ENCODE measurements at places on chromosomes 3 and 15.

- DNase-seq, result no peak
Observed at GRCh38 chr15:52288051-52288942, 7.3 kb downstream of the MYO5C start.

GRCh38 chr3:126983653-126984390, 907 bp downstream of the PLXNA1 start:
- DNase-seq, result no peak

GRCh38 chr3:101890716-101891115, 41.4 kb downstream of the NFKBIZ start:
- peak; percentile 53 for DNase-seq

DNA sequence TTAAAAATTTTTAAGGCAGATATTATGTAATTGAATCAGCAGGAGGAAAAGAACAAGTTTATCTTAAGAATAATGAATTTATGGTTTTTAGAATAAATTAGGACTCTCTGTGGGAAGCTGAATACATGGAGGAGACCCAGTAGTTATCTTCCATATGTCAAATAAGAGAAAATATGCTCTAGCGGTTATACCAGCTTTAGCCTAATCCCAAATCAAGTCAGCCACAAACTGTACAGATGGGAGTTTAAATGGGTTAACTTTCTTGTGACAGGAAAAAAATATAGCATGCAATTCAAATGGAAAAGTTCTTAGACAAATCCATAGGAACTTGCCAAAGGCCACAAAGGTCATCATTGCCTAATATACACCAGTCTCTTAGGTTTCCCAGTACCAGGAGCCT, 84.3 kb downstream of the TTBK2 start:
- DNase-seq, result no peak

DNA sequence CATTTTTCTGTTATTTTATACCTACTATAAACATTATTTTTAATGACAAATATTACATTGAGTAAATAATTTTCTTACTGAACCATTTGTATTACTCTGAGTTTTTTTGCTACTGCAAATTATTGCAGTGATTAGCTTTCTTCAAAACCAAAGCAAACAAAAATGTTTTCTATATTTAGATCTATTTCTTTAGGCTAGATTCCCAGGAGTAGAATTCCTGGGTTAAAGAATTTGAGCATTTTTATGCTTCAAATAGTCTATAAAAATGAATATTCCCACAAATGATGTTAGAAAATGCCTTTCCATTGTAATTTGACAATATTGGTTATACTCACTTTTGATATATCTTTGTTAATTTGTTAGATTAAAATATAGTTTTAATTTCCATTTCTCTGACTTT, 76.8 kb downstream of the LEKR1 start:
- DNase-seq, result no peak

- DNase-seq, result no peak
Observed at GRCh38 chr3:188060840-188061544, 93.0 kb upstream of the LPP start.

DNA sequence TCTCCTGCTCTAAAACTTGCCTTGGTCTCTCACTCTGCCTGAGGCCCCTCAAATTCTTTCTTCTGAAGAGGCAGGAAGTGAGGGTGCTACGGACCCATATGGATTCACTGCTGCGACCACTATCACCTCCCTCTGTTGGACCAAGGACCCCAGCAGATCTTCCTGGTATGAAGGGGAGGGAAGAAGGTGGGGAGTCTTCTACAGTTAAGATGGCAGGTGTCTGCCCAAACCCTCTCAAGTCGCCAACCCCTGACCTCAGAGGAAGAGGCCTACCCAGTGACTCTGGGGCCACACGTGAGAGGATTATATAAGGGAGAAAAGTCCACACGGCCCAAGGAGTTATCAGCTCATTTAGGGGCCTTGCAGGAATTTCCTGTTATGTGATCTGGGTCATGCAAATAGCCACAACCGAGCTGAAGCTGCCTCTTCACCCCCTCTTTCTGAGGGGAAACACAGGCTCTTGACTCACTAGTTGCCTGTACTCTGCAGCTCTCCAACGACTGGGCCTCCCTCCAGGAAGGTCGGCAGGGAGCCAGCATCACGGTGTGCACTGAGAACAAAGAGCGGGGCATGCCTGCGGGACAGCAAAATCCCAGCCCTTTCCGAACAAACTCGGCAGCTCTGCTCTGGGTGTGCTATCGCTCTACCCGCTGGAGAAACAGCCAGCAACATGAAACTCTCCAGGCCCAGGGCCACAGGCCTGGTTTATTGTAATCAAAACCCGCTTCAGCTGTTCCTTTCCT, 116.0 kb downstream of the XXYLT1 start:
- DNase-seq, result no peak

DNA sequence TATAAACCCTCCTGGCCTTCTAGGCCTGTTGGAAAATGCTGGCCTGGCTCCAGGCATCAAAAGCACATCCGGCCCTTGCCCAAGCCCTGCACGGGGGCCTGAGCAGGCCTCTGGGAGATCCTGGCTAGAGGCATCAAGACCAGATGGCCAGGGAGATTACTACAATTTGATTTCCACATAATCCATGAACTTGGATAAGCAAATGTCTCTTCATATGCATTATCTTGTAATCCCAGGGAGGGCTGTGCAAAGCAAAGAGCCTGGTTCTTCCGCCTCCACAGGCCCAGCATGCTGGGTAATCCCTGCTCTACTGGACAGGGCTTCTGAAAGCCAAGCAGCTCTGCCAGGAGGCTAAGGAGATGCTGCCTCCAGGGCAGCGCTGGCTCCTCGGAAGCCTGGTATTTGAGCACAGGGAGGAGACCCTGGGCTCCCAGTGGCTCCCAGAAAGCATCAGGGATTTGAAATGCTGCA, 18.2 kb downstream of the MRPL46 start:
- DNase-seq, result no peak

GRCh38 chr3:6928064-6928463, 67.1 kb downstream of the GRM7 start:
- no peak for DNase-seq

DNA sequence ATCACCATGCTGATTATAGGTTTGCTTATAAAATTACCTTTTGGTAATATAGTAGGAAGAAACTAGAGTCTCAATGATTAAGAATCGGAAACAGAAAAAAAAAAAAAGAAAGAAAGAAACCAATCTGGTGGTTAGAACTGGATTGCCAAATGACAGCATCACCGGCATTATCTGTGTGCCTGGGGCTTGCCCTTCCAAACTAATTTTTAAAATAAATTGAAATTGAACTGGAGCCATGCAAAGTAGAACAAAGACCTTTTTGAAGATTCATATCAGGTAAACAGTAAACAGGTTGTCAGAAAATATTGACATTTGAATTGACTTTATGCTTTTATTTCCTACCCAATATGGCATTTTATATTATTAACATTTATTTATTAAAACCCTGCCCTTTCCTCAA, 11.2 kb upstream of the CPB1 start:
- DNase-seq, result no peak

DNA sequence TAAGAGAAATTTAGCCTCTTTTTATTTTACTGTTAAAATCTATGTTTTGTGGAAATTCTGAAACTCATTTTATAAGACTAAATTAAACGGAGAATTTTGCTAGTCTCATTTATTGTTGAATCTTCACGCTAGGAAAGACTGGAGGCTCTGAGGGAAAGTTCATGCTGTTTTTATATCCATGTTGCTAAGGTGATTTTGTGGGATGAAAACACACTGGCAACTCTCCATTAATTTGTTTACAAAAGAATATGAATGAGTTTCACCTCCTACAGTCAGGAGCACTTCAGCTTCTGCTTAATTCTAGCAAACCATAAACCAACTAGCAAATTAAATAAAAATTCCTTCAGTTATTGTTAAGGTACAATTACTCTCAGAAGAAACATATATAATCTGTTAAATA, 195.4 kb downstream of the RAP2B start:
- DNase-seq, result no peak

- peak; percentile 43 for DNase-seq
Observed at GRCh38 chr3:188788621-188789081, 383.1 kb upstream of the TPRG1 start.

DNA sequence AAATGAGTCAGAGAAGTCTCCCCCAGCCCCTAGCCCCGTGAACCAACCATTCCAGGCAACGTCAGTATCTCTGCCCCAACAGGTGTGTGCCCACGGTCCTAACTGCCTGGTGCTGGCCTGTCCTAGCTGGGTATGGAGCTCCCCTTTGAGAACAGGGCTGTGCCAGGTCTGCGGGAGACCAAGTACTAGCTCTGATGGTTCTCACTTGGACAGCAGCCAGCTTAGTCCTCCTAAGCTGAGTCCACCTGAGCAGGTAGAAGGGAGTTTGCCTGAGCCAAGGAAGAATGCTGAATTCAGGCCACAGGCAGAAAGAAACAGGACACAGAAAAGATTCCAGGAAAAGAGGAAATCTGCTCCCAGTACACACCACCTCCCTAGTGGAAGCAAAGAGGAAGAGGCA, 33.1 kb upstream of the PARL start:
- no peak for DNase-seq

DNA sequence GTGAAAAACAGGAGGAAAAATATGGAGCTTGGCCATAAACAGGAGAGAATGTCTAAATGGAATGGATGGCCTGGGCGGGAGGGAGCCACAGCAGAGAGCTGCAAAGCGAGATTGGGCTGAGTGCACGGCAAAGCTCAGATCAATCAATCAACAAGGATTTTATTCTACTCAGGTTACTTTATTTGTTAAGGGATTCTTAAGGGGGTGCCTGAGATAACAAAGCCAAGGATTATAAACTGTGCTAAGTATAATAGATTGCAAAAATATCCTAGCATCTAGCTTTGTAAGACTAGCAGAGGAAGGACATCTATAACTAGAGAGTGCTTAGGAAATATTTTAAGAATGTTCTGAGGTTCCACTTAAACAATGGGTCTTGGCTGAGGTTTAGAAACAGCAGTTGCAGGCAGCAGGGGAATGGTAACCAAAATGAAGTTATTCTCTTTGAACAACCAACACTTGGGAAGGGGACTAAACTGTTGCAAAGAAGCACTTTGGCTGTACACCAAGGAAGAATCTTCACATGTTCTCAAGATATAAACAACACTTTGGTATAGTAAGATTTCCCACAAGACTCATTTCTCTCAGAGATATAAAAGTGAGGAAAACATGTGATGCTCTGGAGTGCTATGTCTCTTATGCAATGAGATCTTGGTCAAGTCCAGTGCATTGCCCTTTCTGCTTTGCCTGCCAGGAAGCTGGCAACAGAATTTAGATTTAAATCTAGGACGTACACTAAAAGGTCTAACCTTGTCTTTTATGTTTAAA, 35.5 kb downstream of the TMEM212 start:
- no peak for DNase-seq

GRCh38 chr3:66326340-66326739, 105.5 kb downstream of the SLC25A26 start:
- no peak for DNase-seq

- peak; percentile 31 for DNase-seq
Observed at GRCh38 chr15:41281236-41281635, 50.2 kb downstream of the CHP1 start.

DNA sequence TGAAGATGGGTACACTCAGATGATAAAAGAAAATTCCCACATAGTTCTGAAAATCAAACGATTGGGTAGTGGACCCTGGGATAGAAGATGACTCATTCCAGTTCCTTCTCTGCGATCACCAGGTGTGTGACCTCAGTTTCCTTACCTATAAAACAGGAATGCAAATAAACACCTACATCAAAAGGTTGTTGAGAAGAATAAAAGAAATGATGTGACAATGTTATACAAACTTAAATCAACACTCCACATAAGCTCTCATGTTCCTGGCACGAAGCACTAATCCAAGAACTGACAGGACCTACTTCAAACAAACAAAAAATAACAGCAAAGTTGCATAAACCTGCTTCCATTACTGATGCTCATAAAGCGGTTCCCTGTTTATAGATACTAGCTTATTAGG, 69.2 kb downstream of the RORA start:
- no peak for DNase-seq

GRCh38 chr3:193560870-193561269, 6.2 kb upstream of the ATP13A4 start:
- no peak for DNase-seq

DNA sequence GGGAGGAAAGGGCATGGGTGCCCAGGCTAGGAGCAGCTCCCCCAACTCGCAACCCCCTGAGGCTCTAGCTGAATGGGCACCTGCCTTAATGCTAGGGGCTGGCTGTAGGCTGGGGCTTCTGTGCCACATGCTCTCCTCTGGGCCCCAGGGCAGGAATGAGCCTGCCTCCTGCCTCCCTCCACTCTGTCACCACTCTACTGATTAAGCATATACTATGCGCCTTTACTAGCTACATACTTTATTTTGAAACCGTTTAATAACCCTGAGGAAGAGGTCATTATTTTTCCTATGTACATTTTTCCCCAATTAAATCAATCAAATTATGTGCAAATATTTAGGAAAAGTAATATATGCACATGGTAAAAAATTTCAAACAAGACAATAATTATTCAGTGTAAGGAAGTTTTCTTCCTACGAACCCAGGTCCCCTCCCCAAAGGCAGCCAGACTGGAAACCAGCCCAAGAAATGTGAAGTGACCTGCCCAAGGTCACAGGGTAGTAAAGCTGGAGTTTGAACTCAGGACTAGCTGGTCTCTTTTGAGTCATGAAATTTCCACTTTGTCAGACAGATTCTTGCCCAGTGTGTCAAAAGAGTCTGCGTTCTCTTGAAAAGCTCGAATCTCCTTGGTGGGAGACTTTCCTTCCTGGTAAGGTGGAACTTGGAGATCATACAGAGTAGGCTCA, 122.5 kb downstream of the DNAJB8 start:
- no peak for DNase-seq

DNA sequence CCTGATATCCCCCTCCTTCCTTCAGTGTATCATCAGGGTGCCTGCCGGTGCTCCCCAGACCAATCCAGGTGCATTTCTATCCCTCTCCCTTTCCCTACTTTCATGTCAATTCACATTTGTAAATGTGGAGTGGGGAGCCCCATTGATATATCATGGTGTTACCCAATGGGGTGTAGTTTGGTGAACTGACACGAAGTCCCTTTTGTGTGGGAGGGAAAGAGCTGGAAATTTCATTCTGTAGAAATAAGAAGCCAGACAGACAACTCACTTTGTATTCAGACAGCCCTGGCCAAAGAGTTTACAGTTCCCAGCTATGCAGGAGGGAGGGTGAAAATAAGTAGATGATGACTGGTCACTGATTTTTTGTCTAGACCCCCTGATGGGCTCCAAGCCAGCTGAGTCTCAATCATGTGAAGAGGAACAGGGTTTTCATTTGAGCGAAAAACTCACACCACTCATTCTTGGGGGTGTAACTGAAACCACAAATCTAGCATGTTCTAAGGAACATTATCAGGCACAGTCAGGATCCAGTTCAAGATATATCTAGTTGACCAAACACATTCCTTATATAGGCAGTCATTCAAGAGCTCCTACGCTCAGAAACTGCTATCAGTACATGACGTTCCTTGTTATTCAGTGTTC, 58.9 kb downstream of the LMCD1 start:
- peak; percentile 97 for DNase-seq

- no peak for DNase-seq
Observed at GRCh38 chr3:49675912-49676311, 1.8 kb downstream of the APEH start.

Data from HS-27A (cell line).